Stimulated activated CD4-positive, alpha-beta T cell treated with anti-CD3 and anti-CD28 coated beads, Interleukin-1b, Interleukin-23, amount 100 ng/mL, for 24 hours (primary cell): ENCODE measurements at places on chromosomes 7 and 10.

- no peak for DNase-seq
Observed at GRCh38 chr10:59962756-59963155, 56.4 kb upstream of the CCDC6 start.

DNA sequence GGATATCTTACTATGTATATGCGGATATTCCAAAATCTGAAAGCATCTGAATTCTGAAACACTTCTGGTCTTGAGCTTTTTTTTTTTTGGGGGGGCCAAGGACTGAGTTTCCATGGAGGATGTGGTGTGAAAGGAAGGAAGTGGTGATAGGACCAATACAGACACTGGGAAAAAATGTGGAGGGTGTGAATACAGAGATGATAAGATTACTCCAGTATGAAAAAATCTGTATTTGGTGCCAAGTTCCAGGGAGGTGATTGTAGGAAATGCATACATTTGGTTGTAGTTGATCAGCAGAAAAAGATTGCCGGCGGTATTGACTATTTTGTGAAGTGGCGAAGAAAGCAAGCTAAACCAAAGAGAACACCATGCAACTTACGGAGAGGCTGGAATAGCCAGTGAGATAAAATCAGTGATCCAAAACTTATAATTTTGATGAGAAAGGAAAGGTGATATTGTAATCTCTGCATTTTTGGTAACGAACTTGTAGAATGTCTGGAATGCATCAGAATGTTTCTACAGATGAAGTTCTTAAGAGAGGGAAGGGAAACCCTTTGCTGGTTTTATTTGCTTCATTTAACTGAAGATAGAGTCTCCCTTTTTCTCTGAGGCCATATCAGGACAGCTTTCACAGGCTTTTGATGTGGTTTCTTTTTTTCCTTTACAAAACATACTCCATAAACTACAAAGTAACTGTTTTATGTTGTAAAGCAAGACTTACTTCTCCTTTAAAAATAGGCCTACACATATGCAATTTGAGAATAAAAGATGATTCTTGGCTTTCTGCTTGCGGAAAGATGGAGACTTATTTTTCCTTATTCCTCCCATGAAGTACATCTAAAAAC is 6.0 kb downstream of the WDR37 start:
- DNase-seq: no peak

GRCh38 chr7:95772771-95773581 is 622 bp downstream of the DYNC1I1 start:
- no peak for DNase-seq

- no peak for DNase-seq
Observed at GRCh38 chr7:146175716-146176115, 59.1 kb downstream of the CNTNAP2 start.

GRCh38 chr7:26657206-26657641 is 207.2 kb downstream of the SKAP2 start:
- DNase-seq: no peak

DNA sequence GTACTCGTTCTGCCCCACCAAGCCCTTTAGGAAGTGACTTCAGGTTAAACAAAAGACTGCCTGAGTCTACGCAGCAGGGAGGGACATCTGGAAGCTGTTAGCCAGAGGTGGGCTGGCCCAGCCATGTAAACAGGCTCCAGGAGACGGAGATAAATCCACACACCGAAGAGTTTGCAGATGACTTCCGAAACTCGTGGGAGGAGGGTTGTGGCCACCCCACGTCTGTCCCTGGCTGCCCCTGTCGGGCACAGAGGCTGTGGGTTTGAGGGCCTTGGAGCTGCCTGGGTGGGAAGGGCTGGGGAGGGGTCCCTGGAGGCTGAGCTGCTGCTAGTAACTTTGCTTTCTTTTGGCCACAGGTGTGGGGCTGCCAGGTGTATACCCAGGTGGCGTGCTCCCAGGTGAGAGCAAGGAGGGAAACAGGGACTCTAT is 15.6 kb downstream of the ELN start:
- no peak for DNase-seq

DNA sequence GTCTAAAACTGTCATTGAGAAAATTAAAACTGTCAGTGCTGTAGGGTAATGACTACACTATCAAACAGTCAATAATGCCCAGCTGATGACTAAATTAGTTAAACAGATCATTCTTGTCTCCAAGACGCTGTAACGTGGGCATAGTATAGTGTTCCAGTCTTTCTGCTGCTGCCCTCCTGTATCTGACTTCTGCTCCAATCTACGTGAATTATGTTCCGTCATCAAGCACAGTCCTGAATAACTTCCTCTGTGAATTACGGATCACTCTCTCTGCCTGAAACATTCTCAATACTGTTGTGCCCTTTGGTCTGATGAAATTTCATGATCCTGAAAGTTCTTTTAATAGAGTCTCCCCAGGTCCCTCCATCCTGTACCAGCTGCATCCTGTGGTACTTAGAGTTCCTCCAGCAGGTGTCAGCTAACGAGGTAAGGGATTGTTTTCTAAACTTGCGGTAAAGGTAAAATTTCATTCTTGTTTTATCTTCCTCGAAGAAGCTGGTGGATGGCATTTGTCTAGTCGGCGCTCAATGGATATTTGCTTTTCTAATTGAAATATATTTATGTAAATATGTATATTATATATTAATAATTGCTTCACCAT is 393.5 kb upstream of the ADARB2 start:
- no peak for DNase-seq

DNA sequence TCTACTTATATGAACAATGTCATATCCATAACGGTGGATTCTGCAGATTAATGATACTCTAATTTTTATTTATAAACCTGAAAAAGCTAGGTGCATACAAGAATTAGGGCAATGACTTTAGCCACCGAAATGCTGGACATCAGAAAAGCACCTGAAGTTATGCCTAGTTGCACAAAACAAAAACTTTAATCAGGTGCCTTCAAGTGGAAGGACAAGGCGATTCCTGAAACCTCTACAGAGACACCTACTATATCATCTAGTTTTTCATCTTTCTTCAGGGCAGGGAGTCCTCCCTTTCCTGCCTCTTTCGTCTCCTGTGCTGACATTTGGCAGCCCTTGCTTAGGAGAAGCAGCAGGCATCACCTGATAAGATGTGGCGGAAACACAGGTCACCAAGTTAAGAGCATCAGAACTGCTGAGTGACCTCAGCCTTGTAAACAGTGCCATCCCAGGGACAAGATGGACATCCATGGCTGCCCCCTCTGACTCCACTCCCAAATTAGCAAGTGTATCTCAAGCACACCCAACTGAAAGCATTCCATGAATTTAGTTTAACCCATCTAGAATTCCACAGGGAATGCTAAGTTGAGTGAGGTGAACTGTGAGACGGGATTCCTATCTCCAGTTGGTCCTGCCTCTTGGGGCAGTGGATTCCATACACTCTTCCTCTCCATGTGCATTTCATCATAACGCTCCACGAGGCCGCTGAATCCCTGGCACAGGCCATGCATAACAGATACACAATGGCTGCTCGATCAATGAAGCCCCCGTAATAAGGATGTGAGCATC is 5.8 kb downstream of the ITPRIP start:
- DNase-seq: no peak

GRCh38 chr7:116429986-116430619 is 69.4 kb upstream of the CAV2 start:
- DNase-seq: no peak

- no peak for DNase-seq
Observed at GRCh38 chr7:151181011-151181431, 6.0 kb downstream of the ASB10 start.

DNA sequence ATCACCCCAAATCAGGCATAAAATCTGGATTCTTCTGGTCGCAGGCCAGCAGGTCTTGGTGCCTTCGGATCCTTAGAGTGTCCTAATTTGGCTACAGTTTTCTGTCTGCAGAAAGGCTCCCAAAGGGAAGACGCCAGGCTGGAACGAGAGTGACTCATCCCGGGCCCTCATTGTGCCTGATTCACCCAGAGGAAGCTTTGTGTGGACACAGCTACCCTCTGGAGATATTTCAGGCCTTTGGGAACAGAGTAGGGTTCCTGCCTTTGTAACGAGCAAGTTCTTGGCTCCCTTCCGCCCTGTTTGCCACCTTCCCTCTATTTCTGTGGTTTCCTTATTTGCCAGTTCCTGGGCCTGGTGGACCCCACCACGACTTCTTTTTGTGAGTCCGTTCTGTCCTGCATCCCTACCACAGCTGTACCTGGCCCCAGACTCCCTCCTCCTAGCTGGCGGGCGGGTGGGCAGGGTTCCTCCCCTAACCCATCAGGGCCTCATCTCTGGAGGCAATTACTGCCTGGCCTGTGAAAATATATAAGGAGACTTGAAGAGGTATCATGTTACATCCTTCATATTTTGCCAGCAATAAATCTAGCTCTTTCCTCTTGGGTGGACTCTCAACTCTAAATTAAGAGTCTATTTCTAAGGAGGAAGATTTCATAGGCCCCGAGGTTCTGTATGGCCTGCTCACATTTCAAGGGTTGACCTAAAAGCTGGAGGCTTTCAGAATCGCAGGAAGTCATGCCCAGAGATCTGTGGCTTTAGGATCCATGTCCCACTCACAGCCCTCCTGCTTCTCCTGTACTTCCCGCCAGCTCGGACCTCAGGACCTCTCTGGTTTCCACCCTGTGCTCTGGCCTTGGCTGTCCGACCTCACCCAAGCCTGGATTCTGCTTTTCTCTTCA is 219.2 kb upstream of the ZNF32 start:
- no peak for DNase-seq

DNA sequence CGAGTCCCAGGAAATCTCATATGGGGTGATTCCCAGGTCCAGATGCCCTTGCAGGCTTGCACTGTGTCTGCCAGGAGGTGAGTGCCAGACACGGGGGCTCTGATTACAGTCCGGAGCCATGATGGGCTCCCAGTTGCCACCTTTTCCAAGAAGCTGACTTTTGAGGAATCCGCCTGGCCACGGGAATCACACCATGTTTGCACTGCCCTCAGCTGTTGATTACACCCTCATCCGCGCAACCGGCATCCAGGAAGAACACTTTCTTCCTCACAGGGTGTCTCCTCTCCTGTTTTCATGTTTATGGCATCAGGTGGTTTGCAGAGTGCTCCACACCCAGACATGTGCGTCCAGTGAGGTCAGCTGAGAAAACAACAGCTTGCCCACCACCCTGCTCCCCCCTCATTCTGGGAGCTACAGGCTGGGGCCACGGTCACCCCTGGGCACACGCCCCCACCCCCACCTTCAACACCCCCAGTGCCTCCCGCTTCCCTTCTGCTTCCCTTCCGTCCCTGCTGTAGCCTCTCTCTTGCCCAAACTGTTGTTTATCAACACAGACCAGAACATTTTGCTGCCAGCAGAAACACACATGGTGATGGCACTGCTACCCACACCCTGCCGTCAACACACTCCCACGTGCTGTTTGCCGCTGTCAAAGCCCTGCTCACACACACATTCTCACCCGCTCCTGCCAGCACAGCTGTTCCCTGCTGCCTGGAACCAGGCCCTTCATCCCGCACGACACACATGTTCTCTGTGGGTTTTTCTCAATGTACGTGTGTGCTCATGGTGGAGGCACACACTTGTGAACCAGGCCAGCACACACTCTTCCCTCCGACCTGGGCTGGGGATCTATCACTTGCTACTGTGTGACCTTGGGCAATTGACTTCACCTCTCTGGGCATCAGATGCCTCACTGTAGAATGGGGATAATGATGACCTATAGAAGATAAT is 35.8 kb downstream of the DDIT4 start:
- no peak for DNase-seq

- no peak for DNase-seq
Observed at GRCh38 chr7:143285470-143285778, 666 bp downstream of the TMEM139 start.

GRCh38 chr10:86598151-86598550 is 56.2 kb upstream of the OPN4 start:
- DNase-seq: no peak

DNA sequence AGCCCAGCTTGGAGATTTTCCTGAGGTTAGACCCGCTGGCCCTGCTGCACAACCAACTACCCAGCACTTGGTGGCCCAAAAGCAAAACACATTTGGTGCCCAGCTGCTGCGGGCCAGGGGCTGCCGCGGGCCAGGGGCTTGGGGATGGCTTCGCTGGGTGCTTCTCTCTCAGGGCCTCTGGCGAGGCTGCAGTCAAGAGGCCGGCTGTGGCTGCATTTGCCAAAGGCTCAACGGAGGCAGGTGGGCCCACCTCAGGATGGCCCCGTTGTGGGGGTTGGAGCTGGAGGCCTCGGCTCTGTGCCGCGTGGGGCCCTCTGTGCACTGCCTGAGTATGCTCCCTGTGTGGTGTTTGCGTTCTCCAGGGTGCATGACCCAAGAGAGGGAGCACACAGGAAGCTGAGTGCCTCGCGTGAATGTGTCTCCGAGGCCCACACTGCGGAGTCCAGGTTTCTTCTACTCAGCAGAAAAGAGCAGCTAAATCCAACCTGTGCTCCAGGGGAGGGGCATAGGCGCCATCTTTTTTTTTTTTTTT is 17.5 kb upstream of the UBE3C start:
- DNase-seq: no peak

DNA sequence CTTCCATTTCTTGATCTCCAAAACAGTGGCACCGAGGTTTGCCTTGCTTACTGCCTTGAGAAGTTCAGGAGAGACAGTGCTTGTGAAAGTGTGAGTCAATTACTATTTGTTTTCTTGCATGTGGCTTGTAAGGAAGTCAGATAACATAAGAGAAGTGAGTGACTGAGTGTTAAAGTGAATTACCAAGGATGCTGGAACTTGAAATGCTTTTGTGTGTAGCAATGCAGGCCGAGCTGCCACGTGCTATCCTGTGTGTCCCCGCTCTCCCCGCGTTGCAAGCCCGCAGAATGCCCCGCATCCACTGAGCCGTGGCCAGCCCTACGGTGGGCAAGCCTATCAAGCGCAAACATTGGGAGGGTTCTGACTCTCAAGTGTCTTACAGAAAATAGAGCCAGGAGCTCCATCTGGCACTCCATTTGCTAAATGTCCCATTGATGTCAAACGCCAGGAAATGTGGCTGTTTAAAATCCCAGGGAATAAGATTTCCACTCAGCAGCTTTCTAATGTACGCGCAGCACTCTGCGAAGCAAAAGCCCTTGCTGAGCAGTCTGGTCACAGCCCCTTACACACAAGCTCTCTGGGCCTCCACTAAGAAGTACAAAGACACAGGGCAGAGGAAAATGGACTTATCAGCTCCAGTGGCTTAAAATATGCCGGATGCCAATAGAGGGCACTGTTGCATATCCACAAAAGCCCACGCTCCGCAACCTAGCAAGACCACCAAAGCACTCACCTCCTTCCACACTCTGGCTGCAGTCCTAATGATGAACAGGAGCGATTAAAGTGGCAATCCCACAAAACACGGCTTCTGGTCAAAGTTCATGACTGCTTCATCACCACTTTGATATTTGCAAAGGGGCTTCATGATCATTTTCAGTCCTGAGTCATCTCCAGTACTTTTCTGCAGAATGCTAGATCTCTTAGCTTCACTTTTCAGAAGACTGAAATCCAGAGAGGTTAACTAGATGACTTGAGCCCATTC is 158.0 kb upstream of the ITGB1 start:
- no peak for DNase-seq

GRCh38 chr7:130695840-130696239 is 9.5 kb upstream of the TSGA13 start:
- no peak for DNase-seq

DNA sequence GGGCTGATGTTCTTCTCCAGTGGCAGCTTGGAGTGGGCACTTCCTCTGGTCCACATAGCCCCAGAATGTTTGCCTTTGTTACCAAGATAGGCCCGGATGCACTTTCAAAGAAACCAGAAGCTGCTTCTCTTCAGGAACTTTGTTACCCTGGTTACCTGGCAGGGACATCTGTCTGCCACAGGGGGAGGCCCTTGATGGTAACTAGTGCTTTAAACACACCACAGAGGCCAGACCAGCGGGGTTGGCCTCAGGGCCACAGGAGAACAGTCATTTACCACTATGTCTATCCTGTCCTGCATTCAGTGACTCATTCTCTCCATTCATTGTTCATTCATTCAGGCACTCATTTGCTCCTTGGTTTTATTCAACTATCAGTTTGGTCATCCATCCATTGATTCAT is 11.9 kb upstream of the PLEKHA1 start:
- no peak for DNase-seq
